ENCODE measurements at places on chromosomes 5 and 9.

DNA sequence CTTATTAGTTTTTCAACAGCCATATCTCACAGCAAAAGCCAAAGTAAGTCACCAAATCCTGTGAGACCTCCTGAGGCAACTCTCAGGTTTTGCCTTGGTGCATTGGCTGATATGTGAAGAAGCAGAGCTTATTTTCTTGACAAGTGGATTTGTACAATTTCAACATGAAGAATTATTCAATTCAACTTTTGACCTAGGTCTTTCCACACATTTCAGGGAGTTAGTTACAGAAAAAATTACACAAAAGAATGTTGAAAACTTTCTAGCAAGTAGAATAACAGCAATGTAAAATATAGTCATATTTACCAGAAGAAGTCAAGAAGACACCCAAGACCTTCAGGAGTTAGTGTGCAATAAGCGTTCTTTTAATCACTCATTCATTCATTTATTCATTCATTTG lies 62.4 kb upstream of the ADRB2 start:
- DNase-seq: no peak

DNA sequence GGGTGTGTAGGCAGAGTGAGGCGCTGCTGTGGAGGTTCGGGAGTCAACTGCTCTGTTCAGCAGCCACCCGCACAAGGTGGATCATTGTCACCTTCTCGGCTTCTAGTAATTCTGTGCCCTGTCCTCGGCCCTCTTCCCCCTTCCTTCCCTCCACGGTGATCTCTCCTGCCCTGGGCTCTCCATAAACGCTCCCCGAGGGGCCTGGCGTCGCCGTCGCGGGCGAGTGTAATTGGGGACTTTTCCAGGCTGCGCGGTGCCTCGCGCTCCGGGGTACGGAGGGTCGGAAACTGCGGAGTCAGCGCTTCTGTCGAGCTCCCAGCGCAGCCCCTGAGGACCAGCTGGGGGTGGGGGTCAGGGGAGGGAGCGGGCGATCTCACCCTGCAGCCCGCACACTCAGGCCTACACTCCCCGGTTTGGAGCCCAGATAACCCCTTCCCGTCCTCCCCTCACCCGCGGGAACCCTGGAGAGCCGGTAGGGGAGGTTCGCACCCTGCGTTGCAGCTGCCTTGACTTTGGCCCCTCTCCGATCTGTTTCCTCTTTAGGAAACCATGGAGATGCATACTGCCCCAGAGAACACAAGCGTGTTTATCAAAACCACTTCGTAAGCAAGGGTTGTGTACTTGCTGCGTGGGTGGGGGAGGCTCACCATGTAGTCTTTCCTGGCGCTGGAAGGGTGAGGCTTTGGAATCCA lies 188.3 kb upstream of the ZNF618 start:
- DNase-seq: no peak

GRCh38 chr9:38133595-38133994 lies 64.6 kb upstream of the SHB start:
- no peak for DNase-seq

- DNase-seq: no peak
These were observed 1581.7 kb downstream of the EFNA5 start for GRCh38 chr5:106089073-106089472.

- peak; percentile 34 for DNase-seq
These were observed 203.9 kb downstream of the FRMD3 start for GRCh38 chr9:83334320-83334719.

- DNase-seq: no peak
These were observed 55.9 kb downstream of the OTULIN start for GRCh38 chr5:14720236-14720923.

- DNase-seq: no peak
These were observed 116.2 kb upstream of the PIK3R1 start for GRCh38 chr5:68099327-68099726.

- DNase-seq: no peak
These were observed 16.1 kb downstream of the FBP1 start for GRCh38 chr9:94623253-94623652.

GRCh38 chr9:124813501-124814163 lies 36.7 kb downstream of the OLFML2A start:
- DNase-seq: no peak

DNA sequence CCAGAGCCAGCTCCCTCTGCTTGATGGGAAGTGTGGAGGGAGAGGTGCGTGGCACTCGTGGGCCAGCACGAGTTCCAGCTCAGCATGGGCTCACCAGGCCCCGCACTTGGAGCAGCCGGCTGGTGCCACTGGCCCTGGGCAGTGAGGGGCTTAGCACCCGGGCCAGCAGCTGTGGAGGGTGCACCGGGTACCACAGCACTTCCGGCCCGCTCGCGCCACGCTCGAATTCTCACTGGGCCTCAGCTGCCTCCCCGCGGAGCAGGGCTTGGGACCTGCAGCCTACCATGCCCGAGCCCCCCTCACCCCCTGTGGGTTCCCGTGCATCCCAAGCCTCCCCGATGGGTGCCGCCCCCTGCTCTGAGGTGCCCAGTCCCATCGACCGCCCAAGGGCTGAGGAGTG lies 98.4 kb downstream of the DCP2 start:
- DNase-seq: no peak

DNA sequence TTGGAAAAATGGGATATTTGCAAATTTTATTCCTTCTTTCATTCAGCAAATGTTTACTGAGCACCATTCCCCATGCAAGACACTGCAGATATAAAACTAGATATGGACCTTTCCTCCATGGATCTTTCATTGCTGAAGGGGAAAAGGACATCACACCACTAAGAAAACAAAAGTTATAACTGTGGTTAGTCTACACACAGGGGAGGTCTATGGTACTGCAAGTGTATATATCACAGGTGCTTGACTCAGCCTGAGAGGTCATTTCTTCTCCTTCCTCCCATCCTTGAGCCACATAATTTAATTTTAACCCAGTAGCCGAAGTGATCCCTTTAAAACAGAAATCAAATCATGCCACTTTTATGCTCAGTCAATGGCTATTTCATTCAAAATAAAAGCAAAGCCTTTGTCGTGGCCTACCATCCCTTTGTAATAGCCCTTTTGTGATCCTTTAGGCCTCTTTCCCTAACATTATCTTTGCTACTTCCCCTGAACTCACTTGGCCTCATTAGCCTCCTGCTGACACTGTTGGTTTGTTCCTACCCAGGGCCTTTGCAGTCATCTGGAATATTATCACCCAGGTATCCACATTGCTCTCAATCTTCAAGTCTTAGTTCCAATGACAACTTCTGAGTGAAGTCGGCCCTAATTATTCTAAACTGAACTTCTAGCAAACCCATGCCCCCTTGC lies 213.2 kb downstream of the GABRB2 start:
- DNase-seq: no peak

DNA sequence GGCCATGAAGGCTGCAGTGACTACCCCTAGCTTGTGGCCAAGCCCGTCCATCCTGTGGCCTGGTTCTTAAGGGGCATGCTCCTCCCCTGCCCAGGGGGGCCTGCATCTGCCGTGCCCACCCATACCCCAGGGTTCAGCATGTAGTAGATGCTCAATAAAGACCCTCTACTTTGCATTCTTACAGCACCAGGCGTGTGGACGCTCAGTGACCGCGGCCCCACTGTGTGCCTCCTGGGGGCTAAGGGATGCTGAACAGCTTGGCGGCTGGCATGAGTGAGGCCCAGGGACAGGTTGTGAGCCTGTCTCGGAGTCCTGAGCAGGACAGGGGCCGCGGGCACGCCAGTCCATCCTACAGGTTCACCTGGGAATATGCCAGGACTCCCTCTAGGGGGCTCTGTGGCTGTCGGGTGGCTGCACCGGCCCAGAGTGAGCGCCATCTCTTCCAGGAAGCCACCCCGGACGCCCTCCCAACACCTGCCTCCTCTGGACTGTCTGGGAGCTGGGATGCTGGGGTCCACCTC lies 9.1 kb downstream of the NOTCH1 start:
- no peak for DNase-seq

GRCh38 chr5:106094204-106094607 lies 1576.5 kb downstream of the EFNA5 start:
- no peak for DNase-seq

- no peak for DNase-seq
These were observed 69.6 kb downstream of the PTPDC1 start for GRCh38 chr9:94153905-94154304.

- no peak for DNase-seq
These were observed 95.5 kb upstream of the IFNK start for GRCh38 chr9:27428551-27428950.

- DNase-seq: no peak
These were observed 387.8 kb downstream of the GADD45G start for GRCh38 chr9:89992326-89993198.

- no peak for DNase-seq
These were observed 27.6 kb downstream of the IL7R start for GRCh38 chr5:35884191-35884769.

- no peak for DNase-seq
These were observed 37.8 kb downstream of the SCGB3A1 start for GRCh38 chr5:180553530-180553929.

DNA sequence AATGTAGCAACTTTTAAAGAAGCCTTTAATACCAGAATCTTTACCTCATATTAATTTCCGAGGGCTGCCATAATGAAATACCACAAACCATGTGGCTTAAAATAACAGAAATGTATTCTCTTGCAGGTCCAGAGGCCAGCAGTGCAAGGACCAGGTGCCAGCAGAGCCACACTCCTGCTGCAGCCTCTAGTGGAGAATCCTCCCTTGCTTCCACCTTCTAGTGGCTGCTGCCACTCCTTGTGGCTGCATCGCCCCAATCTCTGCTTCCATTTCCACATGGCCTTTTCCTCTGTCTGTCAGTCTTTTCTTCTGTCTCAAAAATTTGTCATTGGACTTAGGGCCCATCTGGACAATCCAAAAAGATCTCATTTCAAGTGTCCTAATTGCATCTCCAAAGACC lies 401.5 kb downstream of the EFNA5 start:
- no peak for DNase-seq

- no peak for DNase-seq
These were observed at the start of gene SOWAHA for GRCh38 chr5:132812781-132813598. SOWAHA (plus strand) TSS chr5:132813302; CDS start chr5:132813622, 320 bp downstream.

DNA sequence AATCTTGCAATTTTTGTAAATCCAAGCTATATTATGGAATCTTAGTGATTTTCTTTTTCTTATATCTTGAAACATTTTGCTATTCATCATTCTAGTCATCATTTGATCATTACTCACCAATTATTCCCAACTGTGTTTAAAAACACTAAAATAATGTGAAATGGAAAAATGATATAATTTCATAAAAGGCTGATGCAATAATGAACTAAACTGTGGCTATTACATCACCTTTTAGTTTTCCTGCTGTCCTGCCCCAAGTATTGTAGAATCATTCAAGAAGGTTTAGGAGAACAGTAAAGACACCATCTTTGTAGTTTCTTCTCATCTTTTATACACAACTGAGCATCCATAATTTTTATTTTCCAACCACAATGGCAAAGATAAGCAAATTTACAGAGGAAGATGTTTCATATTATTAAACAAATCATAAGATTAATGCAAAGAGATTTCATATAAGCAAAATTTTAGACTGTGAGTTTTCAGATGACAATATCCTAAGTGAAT lies 431.0 kb upstream of the SLC30A5 start:
- DNase-seq: no peak

GRCh38 chr5:160064995-160065614 lies 54.1 kb downstream of the PWWP2A start:
- DNase-seq: no peak

DNA sequence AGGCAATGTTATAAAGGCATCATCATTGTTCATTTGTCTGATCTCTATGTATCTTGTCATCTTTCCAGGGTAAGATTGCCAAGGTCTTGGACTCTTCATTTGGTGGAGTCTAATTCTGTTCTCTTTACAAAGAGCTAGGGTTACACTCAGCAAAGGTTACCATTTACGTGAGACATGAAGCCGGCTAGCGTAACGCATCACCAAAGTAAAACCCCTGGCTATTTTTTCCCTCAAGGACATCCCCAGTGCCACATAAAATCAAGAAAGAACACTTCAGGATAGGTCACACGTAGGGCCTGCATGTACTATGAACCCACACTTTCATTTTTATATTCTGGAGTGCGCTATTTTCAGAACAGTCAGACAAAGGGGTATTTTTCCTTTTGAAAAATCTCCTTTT lies 20.0 kb upstream of the MYOT start:
- no peak for DNase-seq

DNA sequence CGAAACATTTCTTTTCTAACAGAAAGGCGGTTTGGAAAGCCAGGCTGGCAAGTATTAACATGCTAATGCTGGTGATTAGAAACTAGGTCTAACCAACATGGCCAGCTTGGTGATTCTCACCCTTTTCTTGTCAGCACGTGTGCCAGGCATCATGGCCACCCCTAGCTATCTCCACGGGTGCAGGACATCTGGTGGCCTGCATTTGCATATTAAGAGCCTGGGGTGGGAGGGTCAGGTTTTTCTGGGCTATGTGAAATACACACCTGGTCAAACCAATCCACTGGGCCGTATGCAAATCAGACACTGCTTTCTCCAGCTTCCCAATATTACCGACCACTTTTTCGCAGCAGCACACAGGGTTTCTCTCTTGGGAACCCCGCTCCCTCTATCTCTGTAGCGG lies 612.1 kb downstream of the PTPRD start:
- DNase-seq: no peak

DNA sequence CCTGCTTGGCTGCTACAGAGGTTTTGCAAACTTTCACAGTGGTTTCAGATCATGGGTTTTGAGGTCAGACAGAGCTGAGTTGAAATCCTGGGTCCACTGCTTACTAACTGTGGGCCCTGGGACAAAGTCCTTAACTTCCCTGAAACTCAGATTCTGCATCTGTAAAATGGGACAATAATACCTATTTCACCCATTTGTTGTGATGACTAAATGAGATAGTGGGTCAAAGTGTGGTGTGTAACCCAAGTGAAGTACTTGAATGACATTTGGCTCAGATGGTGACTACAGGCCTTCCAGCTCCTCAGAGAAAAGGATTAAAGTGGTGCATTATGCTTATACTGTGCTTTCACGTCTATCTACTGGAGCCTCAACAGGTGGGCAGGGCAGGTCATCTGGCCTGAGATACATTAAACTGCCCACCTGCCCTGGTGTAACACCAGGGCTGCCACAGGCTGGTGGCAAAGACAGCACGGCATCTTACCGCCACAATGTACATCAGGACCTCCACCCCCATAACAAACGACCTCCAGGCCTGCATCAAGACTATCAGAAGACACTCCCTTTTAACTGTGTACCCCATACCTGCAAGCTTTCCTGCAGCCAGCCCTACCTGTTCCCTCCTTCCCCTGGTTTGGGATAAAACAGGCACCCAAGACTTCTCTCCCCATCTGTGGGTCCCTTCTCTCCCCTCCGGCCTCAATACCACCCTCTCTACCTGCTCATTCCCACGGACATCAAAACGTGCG lies 846 bp upstream of the TRAF1 start:
- DNase-seq: peak; percentile 14

GRCh38 chr5:53983568-53984460 lies 326.6 kb downstream of the ARL15 start:
- no peak for DNase-seq

- no peak for DNase-seq
These were observed 122.5 kb downstream of the CETN3 start for GRCh38 chr5:90287036-90287435.

DNA sequence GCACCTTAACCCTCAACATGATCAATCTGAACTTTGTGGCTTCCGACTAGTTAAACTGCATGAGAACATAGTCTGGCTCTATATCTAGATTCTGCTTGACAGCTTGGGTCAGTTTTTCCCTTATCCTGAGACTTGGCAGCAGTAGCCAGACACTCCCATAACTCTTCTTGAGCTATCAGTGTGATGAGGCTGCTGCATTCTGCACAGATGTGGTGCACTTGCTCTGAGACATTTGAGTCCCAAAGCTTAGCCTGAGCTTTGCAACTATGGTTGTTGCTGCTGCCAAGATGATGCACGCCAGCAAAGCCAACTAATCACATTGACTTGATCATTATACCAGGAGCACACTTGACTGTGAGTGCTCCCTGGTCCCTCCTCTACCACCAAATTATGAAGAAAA lies 36.2 kb downstream of the MOCS2 start:
- DNase-seq: no peak
